ENCODE measurements at places on chromosomes 6 and 20.

- peak; percentile 45 for DNase-seq
These were observed 107.8 kb downstream of the ZFP64 start for GRCh38 chr20:52083627-52084232.

DNA sequence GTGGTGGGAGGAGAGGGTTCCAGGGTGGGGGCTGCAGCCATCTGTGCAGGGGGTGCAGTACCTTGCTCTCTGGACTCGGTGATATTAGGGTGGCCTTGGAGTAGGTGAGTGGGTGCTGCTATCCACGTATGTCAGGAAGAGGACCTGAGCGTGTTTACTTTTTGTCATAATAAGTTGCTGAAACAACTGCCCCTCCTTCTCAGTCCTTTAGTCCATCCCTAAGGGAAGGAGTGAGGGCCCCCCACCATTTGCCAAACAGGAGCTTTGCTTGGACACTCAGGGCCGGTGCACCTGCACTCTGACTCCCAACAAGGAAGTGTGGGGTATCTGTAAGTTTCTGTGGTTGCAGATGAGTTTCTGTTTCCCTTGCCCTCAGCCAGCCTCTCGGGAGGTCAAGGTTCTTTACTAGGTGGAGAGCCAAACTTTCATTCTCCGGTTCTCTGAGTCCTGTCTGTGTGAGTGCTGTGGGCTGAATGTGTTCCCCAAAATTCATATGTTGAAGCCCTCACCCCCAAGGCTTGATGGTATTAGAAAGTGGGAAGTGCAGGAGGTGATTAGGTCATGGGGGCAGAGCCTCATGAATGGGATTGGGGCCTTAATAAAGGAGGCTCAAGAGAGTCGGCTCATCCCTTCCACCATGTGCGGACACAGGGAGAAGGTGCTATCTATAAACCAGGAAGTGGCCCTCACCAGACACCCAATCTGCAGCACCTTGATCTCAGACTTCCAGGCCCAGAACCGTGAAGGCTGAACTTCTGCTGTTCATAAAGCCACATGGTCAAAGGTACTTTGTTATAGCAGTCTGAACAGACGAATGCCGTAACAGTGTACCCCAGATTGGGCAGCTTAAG is 19.6 kb upstream of the CCR6 start:
- no peak for DNase-seq

DNA sequence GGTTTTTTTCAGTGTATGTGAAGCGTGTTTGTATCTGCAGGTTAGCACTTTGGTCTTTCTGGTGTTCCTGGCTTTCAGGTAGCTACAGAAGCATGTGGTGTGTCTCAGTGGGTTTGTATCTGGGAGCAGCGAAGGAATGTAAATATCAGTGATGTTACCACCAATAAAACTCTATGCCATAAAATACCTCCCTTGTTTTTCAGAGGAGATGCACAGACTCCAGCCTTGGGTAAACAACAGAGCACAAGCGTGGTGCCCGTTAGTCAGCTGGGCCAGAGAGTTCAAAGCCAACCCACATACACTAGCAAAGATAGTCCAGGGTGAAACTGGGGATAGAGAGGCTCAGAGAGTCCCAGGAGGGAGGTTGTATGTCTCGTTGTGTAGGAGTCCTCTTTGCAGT is 393.8 kb downstream of the SMOC2 start:
- DNase-seq: no peak

GRCh38 chr6:54236984-54237383 is 71.3 kb upstream of the TINAG start:
- DNase-seq: no peak

DNA sequence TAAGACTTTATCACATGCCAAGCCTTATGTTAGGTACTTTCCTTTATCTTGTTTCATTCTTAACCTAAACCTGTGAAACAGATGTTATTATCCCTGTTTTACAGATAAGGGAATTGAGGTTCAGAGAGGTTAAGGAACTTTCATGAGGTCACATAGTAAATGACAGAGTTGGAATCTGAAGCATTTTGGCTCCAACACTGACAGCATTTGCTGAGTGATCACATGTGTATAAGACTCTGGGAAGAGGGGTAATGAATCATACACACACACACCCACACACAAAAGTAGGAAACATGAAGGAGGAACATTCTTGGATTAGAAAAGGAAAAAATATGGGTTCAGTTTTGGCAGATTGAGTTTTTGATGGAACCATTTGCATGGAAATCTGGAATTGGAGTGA is 212.5 kb downstream of the GJA1 start:
- DNase-seq: peak; percentile 79

- no peak for DNase-seq
These were observed 45.5 kb downstream of the MLIP start for GRCh38 chr6:54156650-54157250.

GRCh38 chr6:33118525-33119123 is 42.8 kb downstream of the HLA-DPB1 start:
- no peak for DNase-seq

GRCh38 chr6:72133324-72133723 is 247.0 kb downstream of the RIMS1 start:
- DNase-seq: no peak

- DNase-seq: no peak
These were observed 18.8 kb downstream of the TDRD6 start for GRCh38 chr6:46706464-46706863.

DNA sequence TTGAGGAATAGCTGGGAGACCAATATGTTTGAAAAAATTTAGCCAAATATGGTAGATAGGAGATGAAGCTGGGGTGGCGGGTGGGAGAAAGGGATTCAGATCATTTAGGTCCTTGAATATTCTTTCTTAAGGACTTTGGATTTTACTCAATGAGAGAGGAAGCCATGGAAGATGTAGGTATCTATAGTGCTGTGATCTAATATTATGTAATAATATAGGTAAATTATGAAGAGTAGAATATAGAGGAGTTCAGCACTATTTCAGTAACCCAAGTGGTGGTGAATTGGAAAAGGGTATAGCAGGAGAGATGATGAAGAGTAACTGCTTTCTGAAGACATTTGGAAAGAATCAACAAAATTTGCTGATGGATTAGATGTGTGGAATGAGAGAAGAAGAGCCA is 417.6 kb downstream of the UTRN start:
- DNase-seq: no peak

- no peak for DNase-seq
These were observed 21.9 kb downstream of the DACT2 start for GRCh38 chr6:168297643-168298042.

GRCh38 chr6:44049163-44049988 is 77.9 kb downstream of the MRPL14 start:
- no peak for DNase-seq

GRCh38 chr6:139841794-139842215 is 467.4 kb upstream of the CITED2 start:
- no peak for DNase-seq

DNA sequence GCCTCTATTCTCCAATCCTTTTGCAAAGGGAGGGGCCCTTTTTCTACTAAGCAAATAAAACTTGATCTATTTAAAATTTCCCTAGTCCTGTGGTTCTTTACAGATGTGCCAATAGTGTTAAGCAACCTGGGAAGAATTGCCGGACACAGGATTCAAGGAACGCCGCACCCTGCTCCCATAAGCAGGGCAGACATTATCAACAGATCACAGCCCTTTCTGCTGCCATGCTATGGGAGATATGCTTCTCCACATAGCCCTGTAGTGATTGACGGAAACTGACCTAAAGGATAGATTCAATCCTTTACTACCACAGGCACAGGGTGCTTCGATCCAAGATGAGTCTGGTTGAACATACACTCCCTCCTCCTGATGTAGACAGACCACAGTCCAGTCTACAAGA is 118.4 kb upstream of the TRAF3IP2 start:
- DNase-seq: no peak

DNA sequence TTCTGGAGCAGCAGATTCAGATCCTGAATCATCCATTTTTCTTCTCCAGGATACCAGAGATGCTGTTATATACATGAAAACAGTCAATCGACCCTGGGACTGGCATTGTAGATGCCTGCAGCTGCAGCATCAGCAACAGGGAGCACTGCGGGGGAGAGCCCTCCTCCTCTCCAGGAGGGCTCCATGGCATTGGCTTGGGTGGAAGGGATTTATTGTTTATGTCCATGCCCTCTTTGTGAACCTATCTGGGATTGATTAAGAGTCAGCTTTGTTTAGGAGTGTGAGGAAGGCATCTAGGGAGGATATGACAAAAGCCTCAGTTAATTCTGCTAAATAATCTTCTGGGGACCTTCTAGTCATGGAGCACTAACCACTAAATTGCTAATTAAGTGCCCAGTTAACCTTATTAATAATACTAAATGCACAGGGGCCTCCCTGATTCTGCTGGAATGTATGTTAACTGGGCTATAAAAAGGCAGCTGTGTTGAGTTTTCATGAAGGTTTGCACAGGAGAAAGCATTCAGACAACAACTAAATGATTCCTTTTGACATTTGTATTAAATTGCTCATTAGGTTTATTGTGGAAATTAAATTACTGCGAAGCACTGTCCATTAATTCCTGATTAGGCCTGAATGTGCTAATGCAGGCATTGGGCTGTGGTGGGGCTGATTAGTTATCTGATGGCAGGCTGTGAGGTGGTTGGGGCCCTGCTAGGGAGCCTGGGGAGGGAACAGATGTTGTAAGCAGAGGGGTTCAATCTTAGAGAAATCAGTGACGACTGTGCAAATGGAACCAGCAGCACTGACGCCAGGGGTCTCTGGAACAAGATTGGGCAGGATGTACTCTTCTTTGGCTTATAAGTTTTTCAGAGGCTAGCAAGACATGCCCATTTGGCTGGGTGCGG is 57.6 kb downstream of the IMPG1 start:
- no peak for DNase-seq

DNA sequence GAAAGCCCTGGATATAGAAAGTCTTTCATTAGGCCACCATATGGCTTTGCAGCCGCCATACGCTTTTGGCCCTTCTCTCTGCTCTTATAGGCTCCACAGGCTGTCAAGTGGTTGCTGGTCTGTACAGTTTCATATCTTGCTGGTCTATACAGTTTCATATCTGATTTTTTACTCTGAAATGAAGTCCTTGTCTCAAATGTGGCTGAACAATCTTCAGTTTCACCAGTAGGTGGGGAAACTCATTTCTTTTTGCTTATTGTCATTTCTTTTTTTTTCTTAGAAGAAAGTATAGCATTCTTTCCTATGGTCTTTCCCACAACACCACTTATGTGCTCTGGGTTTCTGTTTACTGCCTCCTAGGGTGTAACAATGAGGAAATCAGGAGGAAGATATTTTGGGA is 771.4 kb upstream of the MMS22L start:
- DNase-seq: no peak

- DNase-seq: no peak
These were observed 22.0 kb upstream of the NUP153 start for GRCh38 chr6:17728551-17729222.

- no peak for DNase-seq
These were observed 274.1 kb downstream of the CLIC5 start for GRCh38 chr6:45741437-45742171.

GRCh38 chr20:33635341-33635740 is 26.8 kb upstream of the C20orf144 start:
- no peak for DNase-seq

DNA sequence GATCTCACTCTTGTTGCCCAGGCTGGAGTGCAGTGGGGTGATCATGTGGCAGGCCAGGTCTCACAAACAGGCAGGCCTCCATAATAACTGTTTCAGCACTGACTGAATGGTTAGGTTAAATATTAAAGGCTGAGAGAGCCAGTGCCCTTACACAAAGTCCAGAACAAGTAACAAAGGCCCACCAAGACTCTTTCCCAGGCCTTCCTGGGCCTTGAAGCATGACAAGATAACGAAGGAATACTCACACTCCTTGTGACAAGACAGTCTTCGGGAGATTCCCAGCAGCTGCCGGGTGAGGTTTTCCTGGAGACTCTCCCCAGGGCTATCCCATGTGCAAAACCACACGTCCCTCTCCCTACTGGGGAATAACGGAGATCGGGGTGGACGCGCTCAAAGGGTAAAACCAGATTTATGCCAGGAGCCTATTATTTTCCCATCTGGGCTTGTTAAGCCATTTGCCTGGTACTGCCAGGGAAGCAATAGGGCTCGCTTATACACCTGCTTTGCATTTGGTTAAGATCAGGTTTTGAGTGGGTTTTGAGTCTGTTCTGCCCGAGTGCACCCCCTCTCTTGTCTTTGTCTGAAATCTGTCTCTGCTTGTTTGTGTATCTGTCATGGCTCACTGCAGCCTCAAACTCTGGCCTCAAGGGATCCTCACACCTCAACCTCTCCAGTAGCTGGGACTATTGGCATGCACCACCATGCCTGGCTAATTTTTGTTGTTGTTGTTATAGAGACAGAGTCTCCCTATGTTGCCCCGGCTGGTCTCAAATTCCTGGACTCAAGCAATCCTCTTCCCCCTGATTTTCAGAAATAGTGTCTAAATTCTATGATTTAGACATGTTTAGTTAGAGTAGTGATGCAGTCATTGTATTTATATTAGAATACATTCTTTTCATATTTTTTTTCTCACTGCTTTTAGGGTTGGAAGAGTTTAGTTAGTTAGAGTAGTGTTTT is 1.4 kb upstream of the ENPP3 start:
- no peak for DNase-seq

- no peak for DNase-seq
These were observed 179.5 kb downstream of the BTBD9 start for GRCh38 chr6:38460186-38460585.

DNA sequence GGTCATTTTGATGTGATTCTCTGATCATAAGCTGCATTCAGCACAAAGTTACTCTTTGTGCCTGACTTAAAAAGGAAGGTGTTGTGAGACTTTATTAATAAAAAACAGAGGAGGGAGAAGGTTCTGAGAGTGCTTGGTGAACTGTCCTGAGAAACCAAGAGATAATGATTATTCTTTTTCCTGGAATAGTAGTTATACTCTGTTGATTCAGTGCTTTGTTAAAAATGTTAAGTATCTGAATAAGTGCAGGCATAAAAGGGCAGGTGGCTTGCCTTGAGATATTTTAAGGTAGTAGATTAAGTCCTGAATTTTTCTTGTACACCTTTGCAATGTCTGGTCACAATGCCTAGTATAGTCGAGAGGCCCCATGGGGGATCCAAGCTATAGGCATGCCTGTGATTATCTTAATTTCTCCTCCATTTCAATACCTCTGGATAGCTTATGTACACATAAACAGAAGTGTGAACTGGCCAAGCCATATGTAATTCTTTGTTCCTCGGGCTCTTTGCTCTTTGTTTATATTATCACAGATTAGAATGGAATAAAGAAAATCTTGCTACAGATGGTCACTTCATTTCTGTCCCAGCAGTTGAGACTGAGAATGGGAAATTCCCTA is 50.0 kb downstream of the SOBP start:
- DNase-seq: no peak

- DNase-seq: no peak
These were observed 3.9 kb upstream of the TRIM38 start for GRCh38 chr6:25958700-25959162.

GRCh38 chr20:23093613-23094012 is 7.5 kb upstream of the CD93 start:
- no peak for DNase-seq
